ENCODE measurements at places on chromosomes 2 and 18.

- no peak for DNase-seq
These were observed 36.8 kb upstream of the CPS1 start for GRCh38 chr2:210519594-210519993.

- no peak for DNase-seq
These were observed 160.0 kb downstream of the UBE2E3 start for GRCh38 chr2:181140414-181140813.

DNA sequence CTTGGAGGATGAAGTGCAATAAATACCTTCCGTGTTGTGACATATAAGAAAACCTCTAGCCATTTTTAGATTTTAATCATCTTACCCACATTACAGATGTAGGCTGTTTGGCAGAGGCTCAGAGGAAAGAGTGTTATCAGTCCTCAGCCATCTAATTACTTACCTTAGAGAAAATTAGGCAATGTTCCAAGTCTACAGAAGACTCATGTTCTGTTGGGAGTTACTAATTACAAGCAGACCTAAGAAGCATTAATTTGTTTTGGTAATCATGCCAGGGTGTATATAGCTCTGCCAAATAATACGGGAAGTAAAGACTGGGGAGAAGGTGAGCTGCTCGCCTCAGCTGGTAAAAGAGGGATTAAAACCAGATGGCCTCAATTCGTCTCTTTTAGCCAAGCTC lies 125.8 kb upstream of the PGAP1 start:
- DNase-seq = no peak

GRCh38 chr2:51011254-51011653 lies 20.7 kb downstream of the NRXN1 start:
- DNase-seq = no peak

DNA sequence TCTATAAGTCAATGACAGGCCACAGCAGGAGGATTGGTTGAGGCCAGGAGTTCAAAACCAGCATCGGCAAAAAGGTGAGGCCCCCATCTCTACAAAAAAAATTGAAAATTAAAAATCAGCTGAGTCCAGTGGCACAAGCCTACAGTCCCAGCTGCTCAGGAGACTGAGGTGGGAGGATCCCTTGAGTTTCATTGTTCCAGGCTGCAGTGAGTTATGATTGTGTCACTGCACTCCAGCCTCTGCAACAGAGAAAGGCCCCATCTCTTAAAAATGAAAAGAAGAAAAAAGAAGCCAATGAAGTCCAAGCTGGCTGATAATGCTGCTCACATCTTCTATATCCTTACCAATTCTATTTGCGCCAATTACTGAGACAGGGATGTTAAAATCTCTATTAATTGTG lies 39.1 kb downstream of the MRPS5 start:
- DNase-seq = no peak

- DNase-seq = no peak
These were observed 11.2 kb downstream of the ATP6V1B1 start for GRCh38 chr2:70946832-70947442.

All from stimulated activated CD8-positive, alpha-beta memory T cell treated with anti-CD3 and anti-CD28 coated beads, Interleukin-4, amount 100 ng/mL, for 4 hours (primary cell).